AG04450 (cell line): ENCODE measurements at places on chromosomes 6 and 20. TPM values are rescaled to one million over a fixed set of nuclear protein-coding genes. Genes with fewer than 3 reads are reported as not detected.
A peak's percentile ranks its signal among the peaks of the same experiment; 100 is the strongest.

GRCh38 chr6:31158863-31159855, 770 bp downstream of the TCF19 start:
- DNase-seq = no peak

DNA sequence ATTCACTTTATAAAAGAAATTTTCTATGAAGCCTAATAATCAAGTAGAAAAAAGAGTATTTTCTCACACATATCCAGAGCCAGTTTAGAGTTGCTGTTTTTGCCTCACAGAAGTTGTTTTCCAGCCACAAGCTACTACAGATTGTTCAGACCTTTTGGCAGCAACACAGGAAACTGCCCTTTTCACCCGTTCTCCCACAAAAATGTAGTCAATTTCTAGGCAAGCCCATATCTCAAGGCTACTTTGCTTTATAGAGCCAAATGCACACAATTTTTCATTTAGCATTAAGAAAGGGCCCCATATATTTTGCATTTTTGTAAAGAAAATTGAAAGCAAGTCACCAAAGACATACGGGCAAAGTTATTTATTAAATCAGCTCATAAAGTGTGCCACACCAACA, 49.5 kb downstream of the EPB41L2 start:
- peak; percentile 54 for DNase-seq

GRCh38 chr6:33407132-33407718, 3.6 kb upstream of the PHF1 start:
- no peak for DNase-seq

DNA sequence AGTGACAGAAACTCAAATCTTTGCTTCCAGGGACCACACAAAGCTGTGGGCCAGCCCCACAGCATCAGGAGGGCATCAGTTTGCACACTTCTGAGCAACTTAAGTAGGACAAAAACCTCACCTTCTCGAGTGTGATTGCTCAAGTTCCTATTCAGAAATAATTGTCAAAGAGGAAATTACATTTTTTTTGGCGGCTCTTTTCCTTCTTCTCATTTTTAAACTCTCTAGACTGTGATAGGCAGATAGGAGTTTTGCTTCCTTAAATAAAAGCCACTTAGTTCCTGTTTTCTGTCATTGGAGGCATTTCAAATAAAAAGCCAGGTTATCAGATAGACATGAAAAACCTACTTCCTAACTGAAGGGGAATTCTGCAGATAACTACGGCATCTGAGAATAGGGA, 11.2 kb upstream of the TAGAP start:
- DNase-seq = no peak

- DNase-seq = no peak
Measured at GRCh38 chr6:56913285-56914074, 41.4 kb upstream of the BEND6 start.

DNA sequence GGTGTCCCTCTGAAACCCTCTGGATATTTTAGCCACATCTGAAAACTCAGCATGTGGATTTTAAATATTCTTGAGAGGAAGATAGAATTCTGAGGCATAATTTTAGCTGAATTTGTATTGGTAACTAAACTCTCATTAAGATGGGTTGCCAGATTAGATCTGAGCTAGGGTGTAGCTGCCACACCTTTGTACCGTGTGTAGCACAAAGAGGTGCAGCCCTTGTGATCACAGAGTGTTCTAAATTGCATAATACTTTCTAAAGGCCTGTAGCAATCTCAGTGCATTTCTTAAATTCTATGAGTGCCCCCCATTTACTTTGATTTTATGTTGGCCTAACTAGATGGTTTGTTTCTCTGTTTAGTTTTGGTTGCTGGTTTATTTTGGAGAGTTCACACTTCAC, 53.0 kb downstream of the FLRT3 start:
- no peak for DNase-seq

DNA sequence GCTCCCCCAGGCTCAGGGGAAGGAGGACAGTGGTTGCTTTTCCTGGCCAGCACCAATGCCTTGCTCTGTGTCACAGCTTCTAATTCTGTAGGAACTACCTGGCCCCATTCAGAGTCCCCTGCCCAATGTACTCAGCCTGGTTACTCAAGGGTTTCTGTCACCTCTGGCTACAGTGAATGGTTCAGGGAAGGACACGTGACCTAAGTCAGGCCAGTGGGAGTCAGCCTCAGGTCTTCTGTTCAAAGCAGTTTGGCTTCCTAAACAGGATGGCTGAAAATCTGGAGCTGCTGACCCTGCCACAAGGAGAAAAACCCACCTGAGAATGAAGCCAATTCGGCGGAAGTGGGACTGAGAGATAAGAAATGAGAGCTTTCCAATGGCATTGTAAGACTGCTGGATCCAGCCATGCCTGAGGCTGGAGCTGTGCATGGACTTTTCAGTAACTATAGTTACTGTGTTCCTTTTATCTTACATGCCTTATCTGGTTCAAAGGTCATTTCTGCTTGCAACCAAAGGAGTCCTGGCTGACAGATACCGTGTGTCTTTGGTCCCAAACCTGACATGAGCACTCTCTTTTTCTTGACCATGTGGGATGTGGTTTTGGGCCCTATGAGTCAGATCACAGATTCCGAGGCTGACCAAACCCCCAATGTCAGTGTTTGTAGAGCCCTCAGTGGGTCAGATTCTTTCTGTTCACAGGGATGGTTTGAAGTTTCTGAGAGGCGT, 104.3 kb downstream of the SULF2 start:
- no peak for DNase-seq

ELOVL4 gene
- 2.5 and 3.3 TPM in 2 replicates for polyA plus RNA-seq

OPN5 gene
- polyA plus RNA-seq = not detected in 2 replicates

OVOL2 gene
- polyA plus RNA-seq = not detected in 2 replicates

RAD21L1 gene
- 0.04 and 0.05 TPM in 2 replicates for polyA plus RNA-seq

SLC17A9 gene
- polyA plus RNA-seq = 2.2 TPM in 2 replicates
